ENCODE measurements at places on chromosomes 13 and 19.

- DNase-seq, result no peak
These were observed 12.9 kb downstream of the MIPEP start for GRCh38 chr13:23876265-23876664.

DNA sequence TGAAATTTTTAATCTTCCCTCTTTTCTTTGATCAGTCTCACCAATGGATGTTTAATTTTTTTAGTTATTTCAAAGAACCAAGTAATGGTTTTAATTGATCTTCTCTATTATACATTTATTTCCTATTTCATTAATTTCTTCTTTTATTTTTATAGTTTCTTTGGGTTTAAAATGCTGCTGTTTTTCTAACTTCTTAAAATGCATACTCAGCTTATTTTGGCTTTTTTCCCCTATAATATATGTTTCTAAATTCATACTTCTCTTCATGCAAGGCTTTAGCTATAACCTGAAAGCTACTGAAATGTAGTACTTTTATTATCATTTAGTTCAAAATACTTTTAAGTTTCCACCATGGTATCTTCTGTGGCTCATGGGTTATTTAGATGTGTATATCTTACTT lies 53.9 kb downstream of the ANKRD10 start:
- no peak for DNase-seq

DNA sequence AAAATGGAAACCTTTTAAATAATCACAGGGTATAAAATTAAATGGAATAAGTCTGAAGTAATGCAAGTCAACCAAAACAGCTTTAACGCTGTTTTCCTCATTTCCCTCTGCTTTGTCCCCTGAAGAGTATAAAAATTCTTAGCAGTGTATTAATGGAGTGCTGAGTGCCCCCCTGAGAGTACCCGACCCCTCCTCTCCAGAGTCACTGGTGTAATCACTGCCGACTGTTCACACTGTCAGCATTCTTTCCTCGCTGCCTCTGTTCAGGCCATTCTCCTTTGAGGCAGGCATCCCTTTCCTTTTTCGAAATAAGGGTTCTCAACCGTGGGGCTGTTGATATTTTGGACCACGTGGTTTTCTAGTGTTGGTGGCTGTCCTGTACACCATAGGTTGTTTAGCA lies 146.9 kb upstream of the SLC10A2 start:
- DNase-seq, result no peak

DNA sequence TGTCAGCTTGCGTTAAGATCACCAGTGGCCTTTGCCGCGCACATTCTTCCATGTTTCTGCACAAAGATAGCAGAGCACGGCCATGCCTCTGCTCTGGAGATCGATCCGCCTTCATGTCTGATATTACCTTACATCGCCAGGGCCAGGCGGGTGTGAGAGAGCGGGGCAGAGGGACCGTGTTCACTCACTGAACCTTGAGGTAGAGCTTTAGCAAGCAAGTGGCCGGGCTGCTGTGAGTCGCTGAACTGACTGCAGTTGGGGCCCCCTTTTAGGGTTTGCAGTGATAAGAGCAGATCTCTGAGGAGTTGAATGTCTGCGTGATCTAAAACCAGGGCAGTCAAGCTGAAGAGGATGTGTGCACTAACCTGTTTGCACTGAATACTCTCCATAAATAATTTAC lies 275.4 kb upstream of the OBI1 start:
- no peak for DNase-seq

- DNase-seq, result no peak
These were observed 6.8 kb downstream of the GPC5 start for GRCh38 chr13:91405240-91405639.

- DNase-seq, result no peak
These were observed 33.2 kb downstream of the CACNG6 start for GRCh38 chr19:54024660-54025059.

DNA sequence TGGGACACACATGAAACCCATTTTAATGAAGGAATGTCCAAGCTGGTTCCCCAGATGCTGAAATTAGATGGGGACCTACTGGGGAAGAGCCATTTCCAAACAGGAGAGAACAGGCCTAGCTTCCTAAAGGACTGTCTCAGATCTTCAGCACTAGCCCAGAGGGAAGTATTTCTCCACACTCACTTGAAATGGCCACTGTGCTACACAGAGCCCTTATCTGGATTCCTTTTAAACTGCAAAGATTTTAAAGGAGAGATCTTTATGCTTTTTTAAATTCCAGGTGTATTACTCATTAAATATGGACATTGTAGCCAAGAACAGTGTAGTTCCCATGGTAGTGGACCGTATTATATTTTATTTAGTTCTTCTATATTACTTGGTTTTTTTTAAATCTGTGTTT lies 255.3 kb downstream of the SHISA2 start:
- no peak for DNase-seq

DNA sequence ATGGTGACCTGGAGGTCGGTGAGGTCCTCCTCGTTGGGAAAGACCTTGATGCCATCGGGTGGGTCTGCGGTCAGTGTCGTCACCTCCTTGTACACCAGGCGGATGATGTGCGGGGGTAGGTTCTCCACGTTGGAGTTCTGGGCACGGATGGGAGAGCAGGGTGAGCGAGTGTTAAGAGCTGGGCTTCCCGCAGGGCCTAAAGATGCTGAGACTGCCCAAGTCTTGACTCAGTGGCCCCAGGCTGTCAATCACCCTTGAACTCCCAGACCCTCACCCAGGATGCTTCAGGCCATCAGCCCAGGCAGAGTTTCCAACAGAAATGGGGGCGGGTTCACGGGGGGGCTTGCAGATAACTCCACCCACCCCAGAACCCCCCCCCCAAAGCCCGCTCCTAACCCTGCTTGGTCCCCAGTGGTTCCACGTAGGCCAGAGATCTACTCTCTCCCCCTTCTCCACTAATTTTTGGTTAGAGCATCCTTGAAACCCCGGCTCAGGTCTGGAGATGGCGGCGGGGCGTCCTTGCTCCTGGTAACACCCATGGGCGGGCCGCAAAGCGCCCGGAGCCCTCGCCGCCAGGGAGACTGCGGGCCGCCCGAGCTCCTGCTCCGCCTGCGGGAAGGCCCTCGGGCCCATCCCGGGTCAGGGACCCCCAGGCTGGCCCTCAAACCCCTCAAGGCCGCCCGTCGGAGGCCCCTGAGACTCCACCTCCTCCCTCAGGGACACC lies 600 bp downstream of the UBE2S start:
- DNase-seq, result no peak

GRCh38 chr13:114027046-114027715 lies 53.3 kb upstream of the C13orf46 start:
- no peak for DNase-seq

GRCh38 chr13:70087247-70087646 lies 20.4 kb upstream of the ATXN8OS start:
- DNase-seq, result no peak

GRCh38 chr19:12847159-12848139 lies 9.1 kb downstream of the MAST1 start:
- no peak for DNase-seq

DNA sequence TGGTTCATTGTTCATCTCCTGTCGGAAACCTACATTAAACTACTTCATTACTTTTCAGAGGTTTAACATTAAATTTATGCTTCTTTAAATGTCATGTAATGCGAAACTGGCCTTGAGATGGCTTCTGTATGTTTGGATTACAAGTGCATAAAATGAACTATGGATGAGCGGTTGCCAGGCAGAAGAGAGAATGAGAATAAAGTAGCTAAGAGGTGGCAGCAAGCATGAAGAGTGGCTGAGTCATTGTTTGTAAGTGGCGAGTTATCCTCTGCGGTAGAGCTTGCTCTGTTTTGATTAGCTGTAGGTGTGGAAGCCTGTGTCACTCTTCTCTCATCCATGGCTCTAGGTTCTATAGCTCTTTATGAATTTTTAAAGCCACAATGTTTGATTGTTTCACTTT lies 1139.6 kb upstream of the PCDH9 start:
- DNase-seq, result no peak

- no peak for DNase-seq
These were observed 369.1 kb downstream of the FGF9 start for GRCh38 chr13:22039961-22040360.

DNA sequence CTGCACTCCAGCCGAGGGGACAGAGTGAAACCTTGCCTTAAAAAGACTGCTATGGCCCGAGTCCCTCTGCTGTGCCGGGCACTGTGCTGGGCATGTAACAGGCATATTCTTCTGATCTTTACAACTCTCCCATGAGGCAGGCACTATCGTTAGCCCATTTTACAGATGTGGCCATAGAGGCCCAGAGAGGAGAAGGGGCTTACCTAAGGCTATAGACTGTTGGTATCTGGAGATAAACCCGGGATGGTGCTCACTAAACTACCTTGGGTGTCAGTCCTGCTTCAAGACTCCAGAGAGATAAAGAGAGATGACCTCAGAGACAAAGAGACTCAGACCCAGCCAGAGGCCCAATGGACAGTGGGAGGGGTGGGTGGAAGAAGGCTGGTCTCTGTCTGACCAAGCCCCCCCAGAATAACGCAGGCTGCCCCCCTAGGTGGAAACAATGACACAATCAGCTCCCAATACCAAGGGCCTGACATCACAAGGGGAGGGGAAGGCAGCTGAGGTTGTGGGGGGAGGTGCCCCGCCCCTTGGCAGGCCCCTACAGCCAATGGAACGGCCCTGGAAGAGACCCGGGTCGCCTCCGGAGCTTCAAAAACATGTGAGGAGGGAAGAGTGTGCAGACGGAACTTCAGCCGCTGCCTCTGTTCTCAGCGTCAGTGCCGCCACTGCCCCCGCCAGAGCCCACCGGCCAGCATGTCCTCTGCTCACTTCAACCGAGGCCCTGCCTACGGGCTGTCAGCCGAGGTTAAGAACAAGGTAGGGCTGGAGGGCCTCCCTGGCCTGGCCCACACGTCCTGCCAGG lies at the start of gene CNN1:
Gene CNN1, plus strand, starts transcription at position 620 of the 805 bp plus-strand sequence. Its CDS starts 77 bp downstream, at position 697.
- DNase-seq, result no peak

GRCh38 chr13:68696907-68697306 lies 1410.7 kb upstream of the ATXN8OS start:
- DNase-seq, result no peak

GRCh38 chr19:29450812-29451211 lies 75.0 kb upstream of the VSTM2B start:
- no peak for DNase-seq

GRCh38 chr19:38023671-38024541 lies 116.9 kb downstream of the SIPA1L3 start:
- no peak for DNase-seq

GRCh38 chr13:109842212-109842920 lies 56.0 kb upstream of the IRS2 start:
- DNase-seq, result no peak

DNA sequence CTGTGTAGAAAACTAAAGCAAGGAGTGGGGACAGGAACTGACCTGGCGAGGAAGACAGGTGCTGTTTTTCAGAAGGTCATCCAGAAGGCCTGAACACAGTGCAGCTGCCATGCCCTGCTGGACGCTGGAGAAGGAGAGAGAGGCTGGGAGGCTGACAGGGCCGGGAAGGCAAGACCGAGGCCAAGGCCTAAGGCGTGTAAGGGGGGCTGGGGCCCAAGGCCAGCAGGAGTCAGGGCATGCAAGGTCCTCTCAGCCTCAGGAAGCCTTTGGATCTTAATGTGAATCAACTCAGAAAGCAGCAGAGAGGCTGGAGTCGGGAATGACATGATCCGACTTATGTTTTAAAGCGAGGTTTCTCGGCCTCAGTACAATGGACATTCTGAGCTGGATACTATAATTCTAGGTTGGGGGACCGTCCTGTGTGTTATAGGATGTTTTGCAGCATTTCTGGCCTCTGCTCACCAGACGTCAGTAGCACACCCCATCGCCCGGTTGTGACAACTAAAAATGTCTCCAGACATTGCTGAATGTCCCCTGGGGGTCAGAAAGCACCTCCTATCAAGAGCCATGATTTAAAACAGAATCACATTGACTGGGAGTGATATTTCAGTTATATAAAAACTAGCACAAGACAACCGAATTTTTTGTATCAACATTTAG lies 530.4 kb downstream of the MYO16 start:
- no peak for DNase-seq

GRCh38 chr19:55626350-55626749 lies 2.0 kb upstream of the ZNF784 start:
- DNase-seq, result no peak

GRCh38 chr19:16106121-16106520 lies 5.6 kb upstream of the RAB8A start:
- DNase-seq, result no peak
